ENCODE measurements at places on chromosomes 2 and 18. TPM values are rescaled to one million over a fixed set of nuclear protein-coding genes. Genes with fewer than 3 reads are reported as not detected.

Gene FSHR
- not detected for polyA plus RNA-seq

- DNase-seq, result no peak
Measured at GRCh38 chr2:1115843-1116539, 165.3 kb downstream of the SNTG2 start.

GRCh38 chr2:222427646-222428301 lies 3.4 kb downstream of the SGPP2 start:
- DNase-seq, result no peak

- DNase-seq, result no peak
Measured at GRCh38 chr18:12478269-12479047, 70.7 kb downstream of the PRELID3A start.

- DNase-seq, result no peak
Measured at GRCh38 chr2:118251427-118251826, 163.2 kb downstream of the INSIG2 start.

- no peak for DNase-seq
Measured at GRCh38 chr18:13465476-13465875, 246.9 kb downstream of the LDLRAD4 start.

DNA sequence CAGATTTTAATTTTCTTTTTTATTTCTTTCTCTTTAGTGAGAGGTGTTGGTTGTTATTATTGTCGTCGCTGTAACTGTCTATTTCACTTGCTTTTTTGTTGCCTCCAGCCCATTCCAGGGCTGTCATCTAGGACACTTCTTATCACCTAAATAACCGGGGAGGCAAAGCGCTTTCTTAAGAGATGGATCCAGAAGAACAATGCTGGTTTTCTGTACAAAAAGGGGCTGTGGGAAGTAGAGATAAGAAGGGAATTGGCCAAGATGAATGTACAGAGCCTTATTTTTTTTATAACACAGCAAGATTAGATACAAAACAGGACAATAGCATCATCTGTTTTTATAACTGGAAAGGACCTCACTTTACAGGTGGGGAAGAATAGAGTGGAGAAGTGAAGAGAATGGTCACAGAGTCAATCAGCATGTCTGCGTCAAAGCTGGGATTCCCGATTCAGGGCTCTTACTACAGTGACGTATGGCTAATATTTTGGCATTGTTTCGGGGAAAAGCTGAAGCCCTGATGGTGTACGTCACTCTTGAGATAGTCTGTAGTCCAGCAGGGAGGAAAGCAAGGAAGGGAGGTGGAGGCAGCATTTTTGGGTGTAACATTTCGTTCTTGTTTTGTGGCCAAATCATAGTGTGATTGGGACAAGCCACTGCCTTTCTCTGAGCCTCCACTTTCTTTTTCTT lies 23.2 kb downstream of the IL1B start:
- no peak for DNase-seq

Gene GPR55
- polyA plus RNA-seq, result 0.22 TPM

GRCh38 chr18:8991155-8991554 lies 111.3 kb upstream of the NDUFV2 start:
- no peak for DNase-seq

DNA sequence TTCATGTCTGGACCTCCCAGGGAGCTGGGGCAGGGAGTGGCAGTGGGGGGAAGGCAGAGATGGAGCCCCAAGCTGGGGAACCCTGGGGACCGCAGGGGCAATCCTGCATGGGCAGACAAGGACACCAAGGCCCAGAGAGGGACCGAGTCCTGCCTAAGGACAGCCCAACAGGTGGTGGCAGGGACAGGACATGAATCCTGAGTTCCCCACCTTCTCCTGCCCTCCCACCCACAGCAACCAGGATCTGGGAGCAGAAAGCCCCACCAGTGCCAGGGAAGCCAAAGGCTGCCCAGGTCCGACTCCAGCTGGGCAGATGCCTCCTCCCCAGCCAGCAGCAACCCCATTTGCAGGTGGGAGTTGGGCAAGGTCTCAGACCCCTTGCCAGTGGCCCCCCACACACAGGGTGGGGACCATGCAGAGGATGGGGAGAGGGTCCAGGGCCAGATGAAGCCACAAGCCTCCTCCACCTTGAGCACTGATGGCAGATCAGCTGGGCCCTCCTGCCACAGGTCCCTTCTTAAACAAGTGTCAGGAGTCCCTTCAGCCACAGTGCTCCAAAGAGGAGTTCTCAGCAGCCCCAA lies 6.3 kb downstream of the ADRA2B start:
- DNase-seq, result no peak

Gene GALNT14
- polyA plus RNA-seq, result 1.1 TPM

GRCh38 chr2:137570484-137570883 lies 393.8 kb upstream of the HNMT start:
- DNase-seq, result no peak

GRCh38 chr2:228518-229278 lies 35.1 kb downstream of the SH3YL1 start:
- DNase-seq, result no peak

DNA sequence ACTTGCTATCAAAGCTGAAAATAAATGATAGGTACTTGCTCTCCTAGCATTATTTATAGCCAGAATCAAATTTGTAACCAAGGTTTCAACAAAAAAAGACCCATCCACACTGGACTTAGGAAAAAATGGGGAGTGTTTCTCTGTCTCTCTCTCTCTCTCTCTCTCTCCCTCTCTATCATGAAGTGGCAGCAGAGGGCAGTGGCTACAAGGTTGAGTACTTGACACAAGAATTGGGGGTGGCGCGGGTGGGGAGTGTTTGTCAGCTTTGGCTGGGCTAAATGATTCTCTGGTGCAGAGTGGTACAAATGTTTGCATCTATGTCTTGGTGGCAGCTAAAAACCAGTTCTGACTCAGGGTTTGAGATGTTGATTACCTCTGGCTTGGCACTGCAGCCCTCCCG lies 85.0 kb downstream of the RBM43 start:
- DNase-seq, result no peak

GRCh38 chr2:239295377-239296019 lies 105.3 kb downstream of the HDAC4 start:
- no peak for DNase-seq

- no peak for DNase-seq
Measured at GRCh38 chr2:96145848-96146152, 560 bp upstream of the DUSP2 start.

- DNase-seq, result no peak
Measured at GRCh38 chr2:126686841-126687485, 31.0 kb downstream of the GYPC start.

- no peak for DNase-seq
Measured at GRCh38 chr2:53787614-53788289, 908 bp downstream of the ERLEC1 start.

Gene GKN2
- not detected for polyA plus RNA-seq

Gene FOXD4L1
- polyA plus RNA-seq, result 0.03 TPM

GRCh38 chr2:38074058-38074763 lies 1.7 kb downstream of the CYP1B1 start:
- no peak for DNase-seq
